ENCODE measurements at places on chromosomes 5 and 9.

DNA sequence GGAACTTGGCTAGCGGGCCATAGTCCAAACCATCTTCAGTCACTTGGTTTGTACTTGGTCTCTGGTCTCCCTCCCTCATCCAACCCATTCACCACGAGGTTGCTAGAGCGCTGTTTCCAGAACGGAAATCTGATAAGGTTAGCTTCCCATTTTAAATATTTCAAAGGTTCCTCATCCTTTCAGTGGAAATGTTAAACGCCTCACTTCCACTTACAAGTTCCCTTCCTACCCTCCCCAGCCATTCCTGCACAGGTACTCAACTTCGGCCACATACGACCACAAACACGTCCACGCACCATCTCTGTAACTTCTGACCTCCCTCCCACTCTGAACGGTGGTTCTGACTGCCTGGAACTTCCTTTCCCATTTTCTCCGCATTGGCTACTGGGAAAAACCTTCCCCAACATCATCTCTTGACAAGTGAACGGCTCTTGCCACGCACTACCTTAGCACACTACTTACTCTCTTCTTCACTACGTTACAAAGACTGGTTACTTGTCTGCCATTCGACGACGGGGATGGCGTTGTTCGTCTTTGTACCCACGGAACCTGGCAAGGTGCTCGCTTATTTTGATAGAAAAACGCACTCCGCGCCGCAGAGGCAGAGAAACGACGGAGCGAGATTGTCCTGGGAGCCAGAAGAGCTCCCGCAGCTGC is 629 bp downstream of the CCNH start:
- DNase-seq, result peak; percentile 32

- DNase-seq, result peak; percentile 47
Measured at GRCh38 chr5:76337953-76338451, 65.1 kb upstream of the IQGAP2 start.

GRCh38 chr5:101292199-101292598 is 389.1 kb upstream of the ST8SIA4 start:
- DNase-seq, result no peak

DNA sequence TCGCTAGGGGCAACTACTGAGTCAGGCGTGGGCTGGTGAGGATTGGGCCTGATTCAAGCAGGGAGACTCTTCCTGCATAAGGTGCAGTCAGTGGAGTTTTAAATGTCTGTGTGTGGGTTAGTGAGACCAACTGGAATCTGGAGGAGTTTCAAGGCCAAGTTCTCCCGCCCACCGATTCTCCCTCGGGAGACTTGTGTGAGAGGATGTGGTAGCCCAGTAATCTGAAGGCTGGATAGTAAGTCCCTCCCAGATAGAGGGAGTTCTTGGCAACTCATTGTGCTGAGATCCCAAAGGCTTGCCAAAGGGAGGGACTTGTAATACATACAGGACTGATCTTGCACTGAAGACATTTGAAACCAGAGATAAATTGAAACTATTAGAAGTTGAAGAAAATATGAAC is 51.8 kb downstream of the WDR36 start:
- no peak for DNase-seq

GRCh38 chr9:105439428-105439827 is 8.4 kb upstream of the FSD1L start:
- no peak for DNase-seq

GRCh38 chr9:82206490-82206889 is 217.9 kb downstream of the SPATA31D1 start:
- DNase-seq, result no peak

DNA sequence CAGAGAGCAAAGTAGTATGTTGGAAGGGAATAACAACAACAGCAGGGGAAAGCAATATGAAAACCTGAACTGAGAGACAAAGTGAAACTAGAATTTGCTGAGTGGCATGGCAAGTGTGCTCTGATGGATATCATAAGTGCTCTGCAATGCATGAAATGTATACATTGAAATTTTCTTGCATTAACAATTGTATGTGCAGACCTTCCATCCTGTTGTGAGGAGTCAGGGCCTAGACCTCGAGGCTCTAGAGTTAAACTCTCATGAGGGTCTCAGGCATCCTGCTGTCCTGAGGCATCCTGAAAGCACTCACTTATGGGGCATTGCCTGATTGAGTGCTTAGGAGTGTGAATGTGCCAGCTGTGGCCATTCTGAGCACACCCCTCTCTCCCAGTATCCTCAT is 1.1 kb downstream of the ECM2 start:
- DNase-seq, result no peak

DNA sequence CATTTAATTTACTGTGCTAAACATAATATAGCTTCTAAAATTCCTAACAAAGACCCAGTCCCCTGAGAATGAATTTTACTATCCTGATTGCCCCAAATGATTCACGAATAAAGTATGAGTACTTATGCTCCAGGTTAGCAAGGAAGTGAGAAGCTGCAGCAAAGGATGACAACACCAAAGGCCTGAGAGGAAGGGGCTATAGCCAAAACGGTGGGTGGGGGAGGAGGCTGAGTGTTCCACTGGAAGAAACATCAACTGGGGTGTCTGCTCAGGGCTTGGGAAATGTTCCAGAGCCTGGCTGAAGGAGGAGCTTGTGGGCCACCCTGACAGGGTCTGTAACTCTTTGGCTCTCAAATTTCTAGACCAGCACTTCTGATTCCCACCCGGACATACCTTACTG is 157.3 kb downstream of the ADAMTS12 start:
- no peak for DNase-seq

DNA sequence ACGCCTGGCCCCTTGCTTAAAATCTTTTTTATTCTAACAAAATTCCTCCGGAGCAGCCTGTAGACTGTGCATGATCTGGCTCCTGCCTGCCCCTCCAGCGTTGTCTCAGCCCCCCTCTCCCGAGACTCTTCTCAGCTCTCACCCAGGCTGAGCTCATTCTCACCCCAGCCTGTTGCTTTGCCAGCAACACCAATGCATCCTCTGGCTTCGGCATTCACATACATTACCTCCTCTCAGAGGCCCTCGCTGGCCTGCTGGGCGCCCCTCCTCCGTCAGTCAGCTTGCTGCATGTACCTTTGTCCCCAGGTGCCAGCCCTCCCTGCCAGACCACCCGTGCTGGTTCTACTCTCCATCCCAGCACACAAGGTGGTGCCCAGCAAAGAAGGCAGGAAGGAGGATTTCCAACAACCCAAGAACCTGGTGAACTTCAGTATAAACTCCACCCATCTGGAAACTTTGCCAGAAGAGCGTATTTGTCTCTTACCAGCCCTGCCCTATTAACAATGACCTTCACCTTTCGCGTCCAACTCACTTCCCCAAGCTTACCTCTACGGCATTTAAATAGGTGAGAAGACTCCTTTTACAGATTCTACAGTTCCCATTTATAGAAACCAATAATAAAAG is 35.0 kb downstream of the MYO10 start:
- DNase-seq, result no peak

GRCh38 chr9:137306066-137306849 is 4.2 kb upstream of the NRARP start:
- no peak for DNase-seq

GRCh38 chr5:133445744-133446143 is 166.6 kb downstream of the FSTL4 start:
- no peak for DNase-seq

DNA sequence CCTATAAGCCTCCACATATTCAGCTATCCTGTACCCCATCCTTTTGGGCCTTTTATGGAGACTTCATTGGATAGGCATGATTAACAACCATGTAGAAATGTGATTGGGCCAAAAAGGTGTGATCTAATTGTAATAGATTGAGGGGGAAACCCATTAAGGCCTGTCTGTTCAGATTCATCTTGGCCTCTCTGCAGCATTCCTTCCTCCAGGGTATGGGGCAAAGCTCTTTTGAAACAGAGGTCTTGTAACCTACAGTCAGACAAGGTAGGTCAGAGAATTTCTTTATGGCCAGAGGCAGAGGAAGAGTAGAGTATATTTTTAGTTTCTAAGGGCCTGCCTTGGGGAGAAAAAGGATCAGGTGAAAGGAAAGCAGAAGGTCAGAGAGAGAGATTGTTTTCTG is 98.5 kb downstream of the INVS start:
- DNase-seq, result no peak

DNA sequence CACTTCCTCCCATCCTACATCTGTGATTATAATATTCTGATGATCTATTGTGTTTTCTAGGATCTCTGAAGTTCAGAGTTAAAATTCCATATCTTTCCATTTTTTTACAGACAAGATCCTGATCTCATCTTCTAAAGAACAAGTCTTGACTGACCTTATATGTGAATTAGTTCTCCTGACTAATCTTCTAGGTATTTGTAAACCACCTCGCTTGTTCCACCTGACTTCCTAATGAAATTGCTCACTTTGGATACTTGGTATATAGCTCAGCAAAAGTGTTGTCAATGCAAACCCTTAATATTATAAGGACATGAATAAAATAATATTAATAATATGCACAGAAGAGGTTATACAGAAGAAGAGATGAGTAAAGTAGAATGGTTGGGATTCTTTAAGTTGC is 68.2 kb upstream of the NR4A3 start:
- DNase-seq, result no peak

DNA sequence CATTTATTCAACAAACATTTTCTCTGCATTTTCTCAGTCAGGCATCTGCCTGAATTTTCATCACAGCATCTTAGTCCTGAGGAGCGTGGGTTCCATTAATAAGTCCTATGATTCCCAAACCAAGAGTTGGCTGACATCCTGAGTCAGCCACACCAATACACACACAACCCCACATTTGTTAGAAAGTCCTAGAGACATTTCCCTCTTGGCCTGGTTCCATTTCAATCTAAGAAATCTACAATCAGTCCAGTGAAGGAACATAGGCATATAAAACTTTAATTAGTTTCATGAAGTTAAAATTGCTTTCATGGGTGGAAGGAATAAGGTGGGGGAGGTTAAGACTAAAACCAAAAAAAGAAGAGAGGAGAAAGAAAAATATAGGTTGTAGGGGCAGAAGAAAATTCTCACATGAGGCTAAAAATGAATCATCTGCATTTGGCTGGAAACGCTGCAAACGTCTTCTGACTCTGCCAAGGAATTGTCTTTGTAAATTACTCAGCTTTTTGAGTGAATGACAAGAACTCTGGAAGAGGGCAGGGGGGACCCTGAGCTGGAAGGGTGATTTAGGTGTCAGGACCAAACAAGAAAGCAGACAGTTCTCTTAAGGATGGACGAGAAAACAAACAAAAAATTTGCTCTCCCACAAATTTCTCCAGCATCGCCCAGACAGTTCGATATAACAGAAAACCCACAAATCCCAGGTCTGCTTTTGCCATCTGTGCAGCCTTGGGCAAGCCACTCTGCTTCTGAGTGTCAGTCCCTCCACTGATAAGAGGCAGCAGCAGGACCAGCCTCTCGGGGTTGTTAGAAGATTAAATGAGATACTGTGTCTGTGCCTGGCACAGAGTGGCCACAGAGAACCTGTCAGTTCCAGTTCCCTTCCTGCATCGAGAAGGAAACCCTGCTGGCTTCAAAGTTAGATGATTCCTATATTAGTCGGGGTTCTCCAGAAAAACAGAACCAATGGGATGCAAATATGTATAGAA is 289.7 kb downstream of the CDK5RAP2 start:
- DNase-seq, result no peak

DNA sequence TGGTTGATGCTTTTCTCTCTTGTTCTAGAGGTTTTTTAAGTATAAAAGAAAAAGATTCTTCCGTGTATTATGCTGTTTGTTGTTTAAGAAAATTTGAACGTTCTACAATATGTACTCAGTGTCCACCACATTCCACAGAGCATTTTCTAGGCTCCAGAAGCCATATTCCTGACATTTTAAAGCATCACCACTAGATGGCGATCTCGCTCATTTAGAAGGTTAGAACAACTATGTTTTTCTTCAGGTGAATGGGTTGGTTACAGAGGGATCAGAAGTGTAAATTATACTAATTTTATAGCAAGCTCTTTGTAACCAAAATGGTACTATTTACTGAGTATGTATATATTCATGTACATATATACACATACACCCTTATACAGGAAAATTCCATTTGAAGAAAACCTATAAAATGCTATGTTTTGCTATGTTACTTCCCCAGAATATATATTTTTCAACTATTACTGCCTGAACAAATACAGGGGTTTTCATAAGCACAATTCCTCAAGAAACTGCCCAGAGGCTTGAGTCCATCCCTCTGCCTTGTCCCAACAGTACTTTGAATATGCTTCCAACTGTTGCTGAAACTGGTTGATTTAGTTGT is 284.3 kb downstream of the CCDC171 start:
- DNase-seq, result peak; percentile 12
